ENCODE measurements at places on chromosomes 12 and 14.

GRCh38 chr12:116542345-116542956, 16.7 kb upstream of the MAP1LC3B2 start:
- DNase-seq = no peak

DNA sequence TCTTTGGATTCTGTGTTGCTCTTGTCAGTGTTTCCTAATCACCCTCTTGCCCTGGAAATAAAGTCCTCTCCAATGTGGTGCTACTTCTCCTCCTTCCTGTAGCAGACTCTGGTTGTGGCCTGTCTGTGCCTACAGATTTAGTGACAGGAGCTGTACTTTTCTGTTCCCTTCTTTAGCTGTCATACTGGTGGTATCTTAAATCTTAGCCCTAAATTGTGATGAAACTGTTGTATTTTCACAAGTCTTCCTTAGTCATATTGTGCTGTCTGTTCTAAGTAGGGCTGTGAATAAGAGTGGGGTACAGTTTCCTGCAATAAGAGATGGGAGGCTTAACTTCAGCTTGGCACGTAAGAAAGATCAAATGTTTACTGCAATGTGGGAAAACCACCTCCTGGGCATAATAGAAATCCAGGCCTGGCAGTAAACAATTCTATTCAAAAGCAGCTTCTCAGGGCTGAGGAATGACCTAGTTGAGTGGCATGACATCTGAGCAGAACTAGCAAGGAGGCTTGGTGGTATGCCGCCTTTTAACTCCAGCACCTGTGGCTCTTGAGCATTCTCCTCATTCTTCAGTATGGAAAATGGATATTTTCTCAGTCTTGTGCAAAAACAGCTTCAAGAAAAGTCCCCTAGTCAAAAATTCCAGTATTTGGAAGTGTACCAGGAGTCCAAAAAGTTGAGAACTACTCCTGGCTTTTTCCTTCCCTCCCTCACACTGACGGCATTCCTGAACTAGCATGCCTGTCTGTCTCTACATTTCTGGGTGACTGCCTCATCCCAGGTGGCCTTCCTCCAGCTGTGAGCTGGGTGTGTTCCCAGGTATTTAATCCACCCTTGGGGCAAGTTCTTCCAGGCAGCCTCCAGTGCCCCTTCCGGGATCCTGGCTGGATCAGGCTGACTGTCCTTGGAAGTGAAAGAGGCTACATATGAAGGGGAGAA, 19.5 kb downstream of the ANO6 start:
- no peak for DNase-seq

DNA sequence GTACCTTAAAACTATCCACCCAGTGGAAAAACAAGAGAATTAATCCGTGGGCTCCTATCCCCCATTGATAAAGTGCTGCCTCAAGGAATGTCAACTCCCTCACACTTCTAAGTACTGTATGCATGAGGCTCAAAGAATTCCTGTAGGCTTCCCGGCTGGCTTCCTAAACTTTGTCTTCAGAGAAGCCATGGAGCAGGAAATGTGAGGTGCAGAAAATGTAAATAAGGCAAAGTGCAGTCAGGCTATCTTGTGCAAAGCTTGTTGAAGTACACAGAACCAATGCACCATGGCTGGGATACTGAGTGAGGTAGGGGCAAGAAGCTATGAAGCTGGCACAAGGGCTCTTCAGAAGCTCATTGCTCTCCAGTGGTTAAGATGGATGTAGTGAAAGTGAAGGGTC, 611.0 kb downstream of the FSCB start:
- no peak for DNase-seq

DNA sequence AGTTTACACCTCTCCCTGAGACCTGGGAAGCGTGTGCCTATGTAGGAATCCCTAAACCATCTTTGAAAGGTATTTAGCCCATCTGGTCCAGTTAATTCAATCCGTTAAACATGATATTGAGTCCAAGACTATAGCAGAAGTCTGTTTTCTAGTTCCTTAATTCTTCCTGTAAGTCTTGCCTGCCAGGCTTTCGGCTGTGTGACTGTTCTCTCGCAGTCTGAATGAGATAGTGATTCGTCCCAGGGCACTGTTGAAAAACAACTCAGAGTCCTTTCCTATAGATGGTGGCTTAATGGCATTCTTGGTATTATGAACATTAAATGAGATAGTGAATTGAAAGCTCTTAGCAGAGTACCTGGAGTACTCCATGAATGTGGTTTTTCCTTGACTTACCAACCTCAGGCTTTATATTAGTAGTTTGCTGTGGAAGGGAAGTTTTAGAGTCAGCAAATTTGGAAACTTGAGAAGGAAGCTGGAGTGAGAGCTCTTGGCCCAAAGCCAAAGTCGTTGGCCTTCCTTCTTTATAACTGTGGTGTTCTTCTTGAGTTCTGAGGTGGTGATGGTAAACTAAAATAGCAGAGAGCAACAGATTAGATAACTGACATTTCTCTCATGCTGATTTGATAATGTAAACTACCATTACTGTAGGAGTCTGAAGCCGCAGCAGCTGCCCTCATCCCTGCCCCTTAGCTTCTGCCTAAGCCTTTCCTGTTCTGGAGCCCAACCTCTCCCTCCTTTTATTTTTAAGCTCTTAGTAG, 76.5 kb downstream of the TGFB3 start:
- DNase-seq = no peak

- DNase-seq = no peak
Measured at GRCh38 chr14:35296545-35296944, 4.4 kb downstream of the PSMA6 start.

GRCh38 chr12:124010687-124011086, 37.7 kb downstream of the ZNF664 start:
- DNase-seq = no peak

DNA sequence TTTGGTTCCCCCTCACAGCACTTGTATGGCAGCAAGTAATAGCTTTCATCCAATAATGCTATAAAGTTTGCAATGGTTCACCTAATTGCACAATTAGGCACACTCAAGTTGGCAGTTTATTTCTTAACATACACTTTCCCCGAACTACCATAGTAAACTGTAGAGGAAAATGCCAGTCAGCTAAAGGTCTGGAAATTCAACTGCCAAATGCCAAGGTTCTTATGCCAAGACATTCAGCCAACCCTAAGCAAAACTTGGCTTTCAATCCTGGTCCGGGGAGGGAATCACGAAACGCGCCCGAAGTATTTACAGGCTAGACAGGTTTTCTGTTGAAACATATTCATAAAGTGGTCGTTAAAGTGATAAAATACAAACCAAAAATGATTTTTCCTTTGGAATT, 1512.4 kb upstream of the FLRT2 start:
- DNase-seq = no peak

DNA sequence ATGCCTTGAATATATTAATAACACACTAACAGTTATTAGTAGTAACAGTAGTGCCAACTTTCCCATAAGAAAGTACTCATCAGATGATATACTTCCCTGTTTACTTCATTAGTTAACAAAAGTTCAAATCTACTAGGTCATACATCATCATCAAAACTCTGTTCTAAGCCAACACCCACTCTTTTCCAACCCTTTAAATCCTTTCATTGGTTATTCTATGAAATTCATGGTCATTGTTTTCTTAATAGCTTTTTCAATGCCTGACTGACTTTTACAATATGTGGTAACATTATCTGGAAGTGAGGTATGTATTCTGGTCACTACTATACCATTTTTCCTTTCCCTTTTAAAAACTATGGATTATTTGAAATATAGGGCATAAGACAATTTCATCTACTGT, 9.7 kb downstream of the NTS start:
- no peak for DNase-seq

DNA sequence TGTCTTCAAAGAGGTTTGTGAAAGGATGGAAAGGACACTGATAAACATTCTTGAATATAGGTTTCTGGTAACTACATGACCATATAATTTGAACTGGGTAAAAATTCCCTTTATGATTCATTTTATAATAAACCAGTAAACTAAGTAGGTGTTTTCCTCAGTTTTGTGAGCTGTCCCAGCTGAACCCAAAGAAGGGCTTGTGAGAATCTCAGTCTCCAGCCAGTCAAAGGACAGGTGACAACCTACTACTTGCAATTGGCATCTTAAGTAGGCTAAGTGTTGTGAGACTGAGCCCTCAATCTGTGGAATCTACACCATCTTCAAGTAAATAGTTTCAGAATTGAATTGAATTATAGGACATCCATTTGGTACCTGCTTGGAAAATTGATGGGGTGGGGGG, 75.2 kb downstream of the MYF5 start:
- no peak for DNase-seq

DNA sequence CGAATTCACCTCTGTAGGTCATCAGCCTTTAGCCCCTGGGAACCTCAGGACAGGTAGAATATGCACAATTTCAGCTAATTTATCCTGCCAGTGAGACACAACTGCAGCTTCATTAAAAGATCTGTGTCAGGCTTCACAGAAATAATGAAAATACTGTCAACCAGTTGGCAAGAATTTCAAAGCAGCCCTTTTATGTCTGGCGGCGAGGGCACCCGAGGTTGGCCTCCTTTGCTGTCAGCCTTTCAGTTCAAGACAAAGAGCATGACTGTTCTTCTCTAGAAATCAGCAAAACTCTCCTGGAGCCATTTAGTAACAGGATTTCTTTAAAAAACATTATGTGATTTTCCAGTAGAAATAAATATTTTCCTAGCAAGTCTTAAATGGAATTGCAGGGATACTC, 75.9 kb downstream of the BBS10 start:
- no peak for DNase-seq

GRCh38 chr12:122872815-122873361, 23.0 kb downstream of the VPS37B start:
- DNase-seq = no peak

- DNase-seq = peak; percentile 60
Measured at GRCh38 chr12:32587581-32588495, 91.3 kb upstream of the DNM1L start.

DNA sequence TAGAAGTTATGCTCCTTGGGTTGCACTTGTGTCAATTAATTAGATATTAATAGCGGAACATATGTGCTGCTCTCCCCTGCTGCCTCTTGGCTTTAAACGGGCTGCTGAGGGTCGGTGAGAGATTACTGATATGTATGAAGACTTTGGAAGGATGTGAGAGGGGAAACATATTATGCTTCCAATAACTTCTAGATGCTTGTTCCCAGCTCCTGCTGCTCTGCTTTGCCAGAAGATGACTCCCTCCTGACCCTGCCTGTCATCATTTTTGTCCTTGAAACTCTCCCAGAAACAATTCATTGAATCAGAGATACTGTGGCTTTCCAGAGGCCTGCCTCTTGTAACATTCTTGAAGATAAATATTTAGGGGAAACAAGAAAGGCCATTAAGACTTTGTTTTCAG, 300.1 kb upstream of the STXBP6 start:
- no peak for DNase-seq

Data from KG1 (cell line).